ENCODE measurements at places on chromosomes 6 and 20. TPM values are rescaled to one million over a fixed set of nuclear protein-coding genes. Genes with fewer than 3 reads are reported as not detected.

The TAGAP gene
- 0.73 TPM for polyA plus RNA-seq

The TAF11 gene
- 52.4 TPM for polyA plus RNA-seq

The C6orf15 gene
- polyA plus RNA-seq, result not detected

The ACSS1 gene
- 35.0 TPM for polyA plus RNA-seq

The KCNQ5 gene
- 0.25 TPM for polyA plus RNA-seq

GRCh38 chr6:155543166-155543847, 87.7 kb upstream of the NOX3 start:
- DNase-seq, result no peak

DNA sequence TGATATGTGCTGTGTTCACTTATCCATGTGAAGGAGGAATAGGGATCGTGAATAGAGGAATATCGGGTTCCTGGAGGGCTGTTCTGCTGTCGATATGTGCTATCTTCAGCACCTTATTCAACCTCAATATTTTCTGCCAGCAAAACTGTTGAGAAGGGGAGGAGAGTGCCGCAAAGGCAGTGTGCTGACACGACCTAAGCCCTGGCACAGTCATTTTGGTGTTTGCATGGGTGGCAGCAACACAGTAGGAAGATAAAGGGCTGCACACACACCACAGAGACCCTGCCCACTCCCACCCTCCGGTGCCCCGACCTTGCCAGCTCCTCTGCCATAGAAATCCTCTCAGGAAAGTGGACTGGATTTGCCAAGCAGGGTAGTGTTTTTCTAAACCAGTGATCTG, 47.0 kb downstream of the ZDHHC14 start:
- DNase-seq, result no peak

DNA sequence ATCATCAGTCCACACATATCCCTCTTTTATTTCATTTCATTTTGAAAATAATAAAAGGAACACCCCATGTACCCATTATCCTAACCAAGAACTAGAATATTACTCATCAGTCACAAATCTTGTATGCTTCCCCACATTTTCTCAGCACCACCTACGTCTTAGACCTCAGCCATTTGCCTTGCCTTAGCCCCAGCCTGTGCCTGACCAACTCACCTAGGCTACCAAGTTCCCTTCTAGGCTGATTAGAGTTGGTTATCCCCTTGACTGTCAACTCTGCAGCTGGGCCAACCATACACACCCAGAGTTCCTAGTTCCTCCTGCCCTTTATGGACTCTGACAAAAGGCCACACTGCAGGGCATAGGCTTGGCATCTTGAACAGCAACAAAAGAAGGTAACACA, 33.4 kb upstream of the IPCEF1 start:
- no peak for DNase-seq

GRCh38 chr6:5334341-5334740, 73.0 kb downstream of the FARS2 start:
- no peak for DNase-seq

DNA sequence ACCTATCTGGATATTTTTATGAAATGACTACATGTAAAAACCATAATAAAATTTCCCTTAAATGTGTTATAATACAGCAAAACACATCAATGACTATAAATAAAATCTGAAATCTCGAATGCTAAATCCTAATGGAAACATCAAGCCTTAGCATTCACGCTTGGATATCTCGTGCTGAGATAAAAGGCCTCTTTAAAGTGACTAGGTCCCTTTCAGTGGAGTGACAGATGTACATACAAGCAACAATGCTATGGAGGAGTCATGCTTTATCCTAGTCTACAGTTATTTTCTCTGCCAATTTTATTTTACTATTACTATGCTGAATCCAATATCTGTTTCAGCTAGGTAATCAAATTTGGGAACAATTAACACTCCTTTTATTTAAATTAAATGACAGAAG, 72.4 kb downstream of the MAP3K7 start:
- no peak for DNase-seq

DNA sequence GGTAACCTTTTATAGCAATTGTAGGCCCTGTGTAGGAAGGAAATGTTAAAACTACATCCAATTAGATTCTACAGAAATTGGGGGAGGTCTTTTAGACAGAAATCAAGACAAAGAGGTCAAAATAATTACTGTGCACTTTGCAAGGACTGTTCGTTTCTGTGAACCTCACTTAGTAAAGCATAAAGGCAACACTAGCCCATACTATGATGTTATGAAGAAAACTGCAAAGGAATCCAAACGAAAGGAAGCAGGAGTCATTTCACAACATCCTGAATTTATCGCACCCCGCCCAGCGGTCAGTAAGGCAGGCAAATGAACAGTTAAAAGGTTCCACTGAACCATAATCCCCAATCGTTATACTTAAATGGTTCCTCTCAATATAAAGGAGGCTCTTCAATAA, 429.5 kb upstream of the ARID1B start:
- DNase-seq, result no peak

- DNase-seq, result no peak
Observed at GRCh38 chr20:11437611-11438380, 479.9 kb upstream of the BTBD3 start.

Measured in left renal cortex interstitium (tissue), 4 donors.